ENCODE measurements at places on chromosomes 12 and 14.

GRCh38 chr14:73758392-73759182 is 44.4 kb upstream of the PNMA1 start:
- DNase-seq = peak; percentile 64

DNA sequence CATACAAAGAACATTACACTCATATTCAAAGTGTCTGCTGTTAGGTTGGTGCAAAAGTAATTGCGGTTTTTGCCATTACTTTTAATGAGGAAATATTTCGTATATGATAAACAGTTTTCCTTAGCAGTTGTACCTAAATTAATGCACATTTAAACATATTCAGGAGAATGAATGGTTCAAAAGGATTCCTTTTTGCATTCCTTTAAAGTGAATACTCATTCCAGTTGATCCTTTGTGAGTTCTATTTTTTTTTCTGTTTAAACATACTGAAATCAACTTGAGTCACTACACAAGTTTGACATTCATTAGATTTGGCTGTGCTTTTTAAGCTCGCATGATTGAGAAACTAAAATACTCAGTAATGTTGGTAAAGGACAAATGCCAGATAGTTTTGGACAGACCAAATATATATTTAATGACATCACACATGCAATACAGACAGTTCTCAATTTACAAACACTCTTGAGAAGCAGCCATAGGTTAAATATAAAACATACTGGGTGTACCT is 13.8 kb upstream of the SLC38A2 start:
- DNase-seq = no peak

GRCh38 chr14:24224618-24225071 is 7.5 kb downstream of the NEDD8 start:
- no peak for DNase-seq

DNA sequence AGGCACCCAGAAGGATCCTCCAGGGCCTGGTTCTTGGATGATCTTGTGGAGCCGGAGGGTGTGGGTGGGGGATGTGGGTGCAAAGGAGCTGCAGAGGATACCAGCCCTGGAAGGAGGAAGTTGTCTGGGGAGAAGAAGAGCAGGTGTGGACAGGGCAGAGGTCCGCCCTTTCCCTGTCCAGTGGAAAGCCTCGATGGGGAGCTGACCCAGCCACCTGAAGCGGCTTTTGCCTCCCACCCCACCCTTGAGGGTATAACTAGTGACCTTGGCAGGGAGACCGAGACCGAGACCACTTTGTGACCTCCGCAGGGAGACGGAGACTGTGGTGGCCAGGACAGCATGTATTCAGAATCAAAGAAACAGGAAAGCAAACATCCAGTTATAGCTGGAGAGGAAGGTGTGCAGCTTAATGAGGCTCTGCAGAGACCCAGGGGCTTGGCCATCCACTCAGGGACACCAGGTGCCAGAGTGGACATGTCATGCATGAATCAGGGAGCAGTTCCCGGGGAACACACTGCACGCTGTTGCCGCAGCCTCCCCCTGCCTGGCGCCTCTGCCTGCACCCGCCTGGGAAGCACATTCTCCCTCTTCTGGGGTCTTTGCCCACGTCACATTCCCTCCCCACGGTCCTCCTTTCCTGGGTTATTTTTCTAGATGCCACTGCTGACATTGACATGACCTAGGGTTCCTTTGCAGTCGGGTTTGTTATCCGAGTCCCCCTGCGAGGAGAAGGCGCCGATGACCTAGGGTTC is 87.7 kb downstream of the ADGRD1 start:
- no peak for DNase-seq

GRCh38 chr12:89832336-89832735 is 123.7 kb upstream of the ATP2B1 start:
- DNase-seq = no peak

DNA sequence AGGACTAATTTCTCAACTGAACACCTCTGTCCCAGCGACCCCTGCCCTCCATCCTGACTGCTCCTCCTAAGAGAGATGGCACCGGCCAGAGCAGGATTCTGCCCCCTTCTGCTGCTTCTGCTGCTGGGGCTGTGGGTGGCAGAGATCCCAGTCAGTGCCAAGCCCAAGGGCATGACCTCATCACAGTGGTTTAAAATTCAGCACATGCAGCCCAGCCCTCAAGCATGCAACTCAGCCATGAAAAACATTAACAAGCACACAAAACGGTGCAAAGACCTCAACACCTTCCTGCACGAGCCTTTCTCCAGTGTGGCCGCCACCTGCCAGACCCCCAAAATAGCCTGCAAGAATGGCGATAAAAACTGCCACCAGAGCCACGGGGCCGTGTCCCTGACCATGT is 756 bp downstream of the RNASE7 start:
- no peak for DNase-seq

- no peak for DNase-seq
Observed at GRCh38 chr12:71371122-71371521, 68.5 kb upstream of the LGR5 start.

GRCh38 chr12:109461846-109462756 is 15.0 kb downstream of the KCTD10 start:
- DNase-seq = no peak

- no peak for DNase-seq
Observed at GRCh38 chr14:41549282-41549681, 57.4 kb upstream of the LRFN5 start.

GRCh38 chr12:85733221-85733840 is 102.9 kb downstream of the RASSF9 start:
- no peak for DNase-seq

- DNase-seq = no peak
Observed at GRCh38 chr12:62865065-62865464, 69.9 kb downstream of the PPM1H start.

DNA sequence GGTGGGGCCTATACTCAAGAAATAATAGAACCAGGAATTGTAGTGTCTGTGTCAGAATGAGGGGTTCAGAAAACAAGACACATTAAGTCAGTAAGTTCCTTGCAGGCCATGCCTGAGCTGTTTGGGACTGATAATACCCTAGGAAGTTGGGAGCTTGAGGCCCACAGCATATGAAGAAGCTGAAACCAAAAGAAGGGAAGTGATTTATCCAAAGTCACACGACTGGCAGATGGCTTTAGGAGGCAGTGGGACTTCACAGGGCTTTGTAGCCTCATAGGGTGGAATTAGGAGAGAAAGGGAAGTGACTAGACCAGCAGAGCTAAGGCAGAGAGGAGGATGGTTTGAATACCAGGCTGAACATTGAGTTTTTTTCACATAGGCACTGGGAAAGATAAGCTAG is 56.6 kb upstream of the SRSF5 start:
- no peak for DNase-seq

All from GM10248 (cell line).